ENCODE measurements at places on chromosomes 6 and 20. TPM values are rescaled to one million over a fixed set of nuclear protein-coding genes. Genes with fewer than 3 reads are reported as not detected.
A peak's percentile ranks its signal among the peaks of the same experiment; 100 is the strongest.

Gene RAET1L
- not detected for total RNA-seq

Gene RNF144B
- 44.0 TPM for total RNA-seq

DNA sequence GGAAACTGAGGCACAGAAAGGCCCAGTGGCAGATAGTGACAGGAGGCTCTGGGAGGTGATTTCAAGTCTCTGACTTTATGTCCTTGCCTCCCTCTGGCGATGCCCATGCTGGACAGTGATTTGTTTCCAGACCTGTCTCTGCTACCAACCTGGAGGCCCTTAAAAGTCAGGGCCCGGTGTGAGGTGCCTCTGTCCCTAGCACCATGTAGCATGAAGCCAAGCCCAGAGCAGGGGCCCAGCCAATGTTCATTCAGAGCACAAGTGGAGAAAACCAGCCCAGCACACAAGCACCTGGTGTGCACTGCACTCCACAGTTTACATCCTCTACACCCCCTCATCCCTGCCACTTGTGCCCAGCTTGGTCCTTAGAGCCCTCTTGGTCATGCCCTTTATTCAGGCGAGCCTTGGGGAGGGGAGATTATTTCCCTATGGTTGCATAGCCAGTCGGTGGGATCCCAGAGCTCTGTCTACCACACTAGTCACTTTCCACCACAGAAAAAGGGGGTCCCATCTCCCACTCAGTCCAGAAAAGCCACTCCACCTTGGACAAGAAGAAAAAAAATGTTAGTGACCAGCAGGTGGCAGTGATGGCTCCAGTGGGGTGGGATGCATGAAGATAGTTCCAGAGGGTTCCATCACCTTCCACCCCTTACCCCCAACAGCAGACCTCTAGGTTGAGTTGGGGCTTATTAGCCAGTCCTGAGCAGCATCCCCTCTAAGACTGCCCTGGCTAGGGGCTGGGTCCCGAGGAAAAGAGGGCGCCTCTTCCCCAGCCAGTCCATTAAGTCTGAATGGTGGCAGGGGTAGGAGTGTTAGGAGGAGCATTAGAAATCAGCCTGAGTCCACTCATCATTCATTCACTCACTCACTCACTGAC is 30.9 kb downstream of the KIAA1755 start:
- H3K4me3 ChIP-seq: no peak overlapping the region
- no peaks in the 10 kb centered on the region for H3K27me3 ChIP-seq
- H3K4me1 ChIP-seq: no peaks in the 10 kb centered on the region
- no peaks in the 10 kb centered on the region for H3K36me3 ChIP-seq

GRCh38 chr6:111338843-111339242 is 144.2 kb downstream of the REV3L start:
- no peak overlapping the region for H3K4me3 ChIP-seq
- H3K4me1 ChIP-seq: no peaks in the 10 kb centered on the region
- peaks cover 2% of the 10 kb centered on the region for H3K36me3 ChIP-seq
- H3K27me3 ChIP-seq: no peaks in the 10 kb centered on the region
- no peak for DNase-seq

GRCh38 chr6:92647630-92648029 is 771.7 kb downstream of the EPHA7 start:
- no peak overlapping the region for H3K27ac ChIP-seq
- no peak for DNase-seq
- no peaks in the 10 kb centered on the region for H3K27me3 ChIP-seq
- H3K4me1 ChIP-seq: no peaks in the 10 kb centered on the region
- no peaks in the 10 kb centered on the region for H3K36me3 ChIP-seq
- no peak overlapping the region for H3K4me3 ChIP-seq

GRCh38 chr6:149852180-149852579 is 12.0 kb downstream of the LRP11 start:
- peak overlapping the region; percentile 89 for H3K27ac ChIP-seq
- peak; percentile 72 for DNase-seq
- no peaks in the 10 kb centered on the region for H3K36me3 ChIP-seq

DNA sequence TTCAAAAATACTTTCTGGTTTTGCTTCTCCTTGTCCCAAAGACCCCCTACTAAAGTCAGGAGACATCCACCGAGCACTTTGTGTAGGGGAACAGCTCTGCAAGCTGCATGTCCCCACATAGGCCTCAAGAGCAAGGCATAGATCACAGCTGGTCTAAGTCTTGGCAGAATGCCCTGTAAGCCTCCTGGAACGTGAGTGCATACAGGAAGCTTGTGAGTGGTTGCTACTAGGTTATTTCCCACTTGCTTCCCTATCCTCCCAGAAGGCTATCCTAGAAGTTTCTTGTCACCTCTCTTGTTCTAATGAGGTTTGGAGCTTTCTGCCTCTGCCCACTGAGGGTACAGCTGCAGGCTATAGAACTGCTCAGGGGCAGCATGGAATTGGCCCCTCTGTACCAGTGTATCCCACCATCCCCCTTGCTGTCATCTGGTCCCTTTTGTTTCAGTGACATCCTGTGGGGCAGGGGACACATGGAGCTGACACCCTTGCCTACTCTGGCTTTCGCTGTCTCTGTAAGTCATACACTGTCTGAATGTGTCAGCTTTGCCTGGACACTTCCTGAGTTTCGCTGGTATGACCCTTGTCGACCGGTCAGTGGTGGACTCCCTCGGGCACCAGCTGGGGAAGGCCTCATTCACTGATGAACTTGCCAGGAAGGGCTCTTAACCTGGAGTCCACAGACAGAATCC is 35.6 kb upstream of the KCNK16 start:
- no peaks in the 10 kb centered on the region for H3K36me3 ChIP-seq
- no peaks in the 10 kb centered on the region for H3K27me3 ChIP-seq
- DNase-seq: no peak

- H3K36me3 ChIP-seq: no peaks in the 10 kb centered on the region
- DNase-seq: no peak
- no peak overlapping the region for H3K4me3 ChIP-seq
Observed at GRCh38 chr6:12490904-12491571, 200.9 kb downstream of the EDN1 start.

DNA sequence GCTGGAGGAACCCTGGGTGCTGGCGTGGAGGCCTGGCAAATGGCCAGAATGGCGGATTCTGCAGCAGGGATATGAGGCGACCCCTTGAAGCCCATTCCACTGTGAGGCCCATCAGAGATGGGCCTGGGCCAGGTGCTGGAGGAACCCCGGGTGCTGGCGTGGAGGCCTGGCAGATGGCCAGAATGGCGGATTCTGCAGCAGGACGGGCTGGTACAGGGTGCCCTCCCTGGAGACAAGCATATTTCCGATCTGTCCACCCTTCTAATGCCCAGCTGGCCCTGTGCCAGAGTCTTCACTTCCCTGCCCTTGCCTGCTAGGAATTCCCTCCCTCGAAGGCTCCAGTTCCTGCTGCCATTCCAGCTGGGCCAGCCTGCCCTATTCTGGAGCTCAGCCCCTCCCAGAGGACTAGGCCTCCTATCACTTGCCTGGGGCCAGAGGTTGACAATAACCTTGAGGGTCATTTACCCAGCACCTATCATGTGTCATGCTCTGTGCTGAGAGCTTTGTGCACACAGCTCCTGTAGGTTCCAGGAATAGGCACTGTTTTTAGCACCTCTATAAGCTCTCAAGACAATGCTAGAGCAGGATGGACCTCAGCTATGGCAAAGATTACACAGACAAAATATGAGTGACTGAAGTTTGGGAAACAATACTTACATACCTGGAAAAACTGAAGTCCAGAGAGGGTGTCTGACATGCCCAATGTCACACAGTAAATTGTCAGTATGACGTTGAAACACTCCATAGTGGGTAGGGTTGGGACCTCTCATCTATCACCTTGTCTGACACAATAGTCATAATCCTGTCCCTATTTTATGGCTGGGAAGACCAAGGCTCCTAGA is 21.4 kb downstream of the SUN5 start:
- H3K4me1 ChIP-seq: no peaks in the 10 kb centered on the region
- no peaks in the 10 kb centered on the region for H3K27me3 ChIP-seq
- H3K27ac ChIP-seq: no peak overlapping the region
- H3K36me3 ChIP-seq: no peaks in the 10 kb centered on the region

Gene PLCB1
- total RNA-seq: 10.7 TPM

DNA sequence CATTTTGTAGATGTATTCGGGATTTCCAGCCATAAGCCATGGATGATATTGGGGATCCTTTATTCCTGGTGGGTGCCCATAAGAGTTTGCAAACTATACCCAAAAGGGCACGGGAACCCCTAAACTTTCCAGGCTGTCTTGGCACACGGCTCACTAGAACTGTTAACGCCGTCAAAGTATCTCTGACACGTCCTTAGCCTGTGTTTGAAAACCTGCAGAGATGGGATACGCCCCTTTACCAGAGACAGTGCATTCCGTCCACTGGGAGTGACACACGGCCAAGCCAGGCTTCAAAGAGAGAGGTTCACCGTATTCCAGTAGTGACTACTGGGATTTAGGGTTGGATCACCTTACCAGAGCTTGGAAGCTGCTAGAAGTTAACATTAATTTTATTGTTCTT is 95.0 kb downstream of the THBS2 start:
- H3K4me3 ChIP-seq: no peak overlapping the region
- H3K27ac ChIP-seq: no peak overlapping the region
- H3K4me1 ChIP-seq: no peaks in the 10 kb centered on the region
- no peaks in the 10 kb centered on the region for H3K36me3 ChIP-seq

Gene RIPOR2
- 7.1 TPM for total RNA-seq

DNA sequence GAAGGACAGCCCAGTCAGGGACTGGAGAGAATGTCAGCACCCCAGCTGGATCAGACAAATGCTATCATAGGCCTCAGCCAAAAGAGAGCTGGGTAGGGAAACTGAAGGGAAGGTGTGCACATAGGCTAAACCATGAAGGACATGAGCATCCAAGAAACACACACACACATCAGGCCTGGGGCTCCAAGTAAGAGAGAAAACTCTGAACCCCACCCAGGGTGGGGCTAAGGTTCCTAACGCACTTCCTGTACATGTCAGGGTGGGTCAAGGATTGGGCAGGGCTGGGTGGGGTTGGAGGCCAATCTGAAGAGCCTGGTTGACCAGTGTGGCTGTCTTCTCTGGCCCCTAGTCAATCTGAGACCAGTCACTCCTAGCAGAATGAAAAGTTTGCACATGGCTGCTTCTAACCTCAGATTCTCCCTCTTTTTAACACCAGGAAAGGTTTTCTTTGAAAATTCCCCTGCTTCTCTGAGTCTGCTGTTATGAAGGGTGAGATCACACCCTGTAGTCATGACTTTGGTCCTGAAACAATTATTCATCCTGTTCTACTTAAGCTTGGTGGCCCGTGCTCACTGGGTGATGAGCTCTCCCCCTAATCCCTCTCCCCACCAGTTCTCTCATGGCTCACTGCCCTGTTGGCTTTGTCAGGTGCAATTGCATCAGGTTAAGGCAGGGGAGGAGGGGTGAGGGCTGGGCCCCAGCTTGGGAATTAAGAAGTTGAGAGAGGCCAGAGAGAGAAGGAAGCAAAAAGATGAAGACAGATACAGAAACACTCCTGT is 88.4 kb downstream of the MAFB start:
- no peak for DNase-seq
- no peak overlapping the region for H3K4me3 ChIP-seq
- H3K36me3 ChIP-seq: no peaks in the 10 kb centered on the region

DNA sequence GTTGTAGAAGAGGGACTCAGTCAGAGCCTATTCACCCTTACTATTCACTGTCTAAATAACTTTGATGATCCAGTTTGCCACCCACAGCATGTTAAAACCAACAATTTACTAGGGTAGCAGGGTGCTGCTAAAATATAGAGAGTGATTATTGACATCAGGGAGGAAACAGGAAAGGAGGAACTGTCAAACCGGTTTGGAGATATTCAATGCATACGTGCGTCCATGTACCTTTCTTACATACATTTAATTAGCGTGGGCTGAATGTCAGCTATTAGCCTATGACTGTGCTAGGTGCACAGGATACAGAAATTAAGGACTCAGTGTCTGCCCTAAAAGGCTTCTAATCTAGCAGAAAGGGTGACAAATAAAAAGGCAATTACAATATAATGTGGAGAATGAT is 57.2 kb downstream of the IL20RA start:
- H3K36me3 ChIP-seq: no peaks in the 10 kb centered on the region
- peaks cover 4% of the 10 kb centered on the region for H3K4me1 ChIP-seq
- H3K4me3 ChIP-seq: no peak overlapping the region
- no peaks in the 10 kb centered on the region for H3K27me3 ChIP-seq
- no peak for DNase-seq

Gene VWA7
- total RNA-seq: 5.2 TPM

Gene OTOR
- total RNA-seq: not detected

Gene TSPYL1
- total RNA-seq: 100 TPM

GRCh38 chr20:43722153-43722505 is 4.7 kb downstream of the GTSF1L start:
- H3K27ac ChIP-seq: no peak overlapping the region
- H3K36me3 ChIP-seq: no peaks in the 10 kb centered on the region
- no peaks in the 10 kb centered on the region for H3K4me1 ChIP-seq

DNA sequence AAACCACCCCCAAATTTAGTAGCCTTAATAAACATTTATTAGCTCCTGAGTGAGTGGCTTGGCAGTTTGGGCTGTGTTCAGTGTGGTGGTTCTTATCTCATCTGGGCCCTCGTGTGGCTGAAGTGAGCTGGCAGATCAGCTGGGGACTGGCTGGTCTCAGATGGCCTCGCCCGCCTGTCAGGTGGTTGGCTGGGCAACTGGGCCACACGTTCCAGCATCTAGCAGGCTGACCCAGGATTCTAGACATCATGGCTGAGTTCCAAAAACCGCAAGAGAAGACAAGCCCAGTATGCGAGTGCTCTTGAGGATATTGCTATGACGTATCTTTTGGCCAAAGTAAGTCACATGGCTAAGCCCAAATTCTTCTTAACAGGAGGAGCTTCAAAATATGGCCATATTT is 28.9 kb downstream of the EIF2S2 start:
- H3K27me3 ChIP-seq: no peaks in the 10 kb centered on the region
- no peak overlapping the region for H3K4me3 ChIP-seq
- peak overlapping the region; percentile 67 for H3K27ac ChIP-seq
- peaks cover 81% of the 10 kb centered on the region for H3K36me3 ChIP-seq
- peak; percentile 78 for DNase-seq

Gene METTL24
- total RNA-seq: not detected

DNA sequence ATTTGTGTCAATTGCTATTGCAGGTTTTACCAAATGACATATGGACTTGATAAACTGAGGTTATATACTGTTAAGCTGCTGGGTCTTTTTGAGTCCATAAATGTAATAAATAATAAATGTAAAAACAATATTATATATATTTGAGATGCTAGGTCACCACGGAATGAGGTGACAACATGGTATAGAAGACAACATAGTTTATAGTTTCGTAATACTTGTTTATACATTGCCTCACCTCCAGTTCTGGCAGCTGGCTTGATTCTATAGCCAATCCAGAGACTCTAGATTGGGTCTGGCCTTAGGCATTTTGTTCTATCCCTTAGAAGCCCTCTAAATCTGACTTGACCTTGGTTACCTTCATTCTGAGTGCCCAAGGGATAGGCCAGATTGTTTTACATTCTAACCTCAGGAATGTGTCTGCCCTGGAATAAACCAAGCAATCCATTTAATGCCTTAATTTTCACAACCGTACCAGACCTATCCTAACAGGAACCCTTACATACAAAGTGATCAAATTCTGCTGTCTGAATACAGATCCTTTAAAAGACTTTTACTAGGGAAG is 61.5 kb upstream of the STXBP5 start:
- H3K4me1 ChIP-seq: no peaks in the 10 kb centered on the region
- no peak overlapping the region for H3K4me3 ChIP-seq
- H3K36me3 ChIP-seq: no peaks in the 10 kb centered on the region

DNA sequence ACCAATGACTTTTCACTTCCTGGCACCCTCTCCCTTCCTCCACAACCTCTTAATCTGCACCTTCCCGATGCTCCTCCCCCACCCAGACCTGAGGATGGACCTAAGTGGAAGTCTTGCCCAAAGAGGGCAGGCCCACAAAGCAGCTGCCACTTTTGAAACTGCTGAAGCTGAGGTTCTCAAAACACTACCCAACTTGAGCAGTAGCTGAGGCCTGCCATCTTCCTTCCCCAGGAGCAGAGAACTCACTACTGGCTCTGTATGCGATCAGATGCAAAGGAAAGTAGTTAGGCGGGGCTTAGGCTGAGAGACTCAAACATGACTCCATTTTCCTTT is 1.5 kb downstream of the HM13 start:
- H3K27me3 ChIP-seq: no peaks in the 10 kb centered on the region
- H3K27ac ChIP-seq: no peak overlapping the region
- DNase-seq: no peak
- peaks cover 2% of the 10 kb centered on the region for H3K36me3 ChIP-seq
- H3K4me1 ChIP-seq: peaks cover 37% of the 10 kb centered on the region
